ENCODE measurements at places on chromosomes 13 and 19.

GRCh38 chr19:49923055-49924003 lies 5.7 kb upstream of the ATF5 start:
- no peak for DNase-seq

DNA sequence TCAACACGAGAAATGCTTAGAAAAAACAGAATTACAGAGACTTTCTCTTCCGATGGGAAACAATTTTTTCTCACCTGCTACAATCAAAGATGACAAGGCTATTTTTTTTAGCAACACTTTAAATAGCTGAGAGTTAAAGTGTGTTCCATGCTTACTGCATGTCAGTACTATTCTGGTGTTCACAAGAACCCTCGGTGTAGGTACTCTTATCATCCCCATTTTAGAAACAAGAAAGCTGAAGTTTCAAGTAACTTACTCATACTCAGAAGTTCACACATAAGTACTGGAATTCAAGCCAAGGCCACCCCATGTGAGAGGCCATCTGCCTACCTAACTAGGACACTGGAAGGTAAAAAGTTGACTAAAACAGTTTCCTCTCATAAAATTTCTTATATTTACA lies 9.0 kb upstream of the TNFRSF19 start:
- DNase-seq: no peak

DNA sequence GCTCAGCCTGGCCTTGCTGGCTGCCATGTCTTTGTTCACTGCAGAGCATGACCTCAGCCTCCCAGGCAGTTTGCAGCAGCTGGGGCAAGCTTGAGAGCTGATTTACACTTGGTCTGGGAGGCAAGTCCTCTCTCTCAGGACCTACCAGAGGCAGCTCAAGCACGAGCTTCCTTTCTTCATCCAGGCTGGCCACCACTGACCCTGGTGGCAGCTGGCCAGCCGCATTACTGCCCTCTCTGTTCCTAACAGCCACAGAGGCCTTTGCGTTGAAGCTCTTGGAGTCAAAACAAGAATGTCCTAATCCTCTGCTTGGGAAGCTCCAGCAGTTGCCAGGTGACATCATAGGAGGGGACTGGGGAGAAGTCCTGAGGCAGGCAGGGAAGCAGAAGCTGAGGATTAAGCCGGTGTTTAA lies 85.7 kb downstream of the NUFIP1 start:
- no peak for DNase-seq

DNA sequence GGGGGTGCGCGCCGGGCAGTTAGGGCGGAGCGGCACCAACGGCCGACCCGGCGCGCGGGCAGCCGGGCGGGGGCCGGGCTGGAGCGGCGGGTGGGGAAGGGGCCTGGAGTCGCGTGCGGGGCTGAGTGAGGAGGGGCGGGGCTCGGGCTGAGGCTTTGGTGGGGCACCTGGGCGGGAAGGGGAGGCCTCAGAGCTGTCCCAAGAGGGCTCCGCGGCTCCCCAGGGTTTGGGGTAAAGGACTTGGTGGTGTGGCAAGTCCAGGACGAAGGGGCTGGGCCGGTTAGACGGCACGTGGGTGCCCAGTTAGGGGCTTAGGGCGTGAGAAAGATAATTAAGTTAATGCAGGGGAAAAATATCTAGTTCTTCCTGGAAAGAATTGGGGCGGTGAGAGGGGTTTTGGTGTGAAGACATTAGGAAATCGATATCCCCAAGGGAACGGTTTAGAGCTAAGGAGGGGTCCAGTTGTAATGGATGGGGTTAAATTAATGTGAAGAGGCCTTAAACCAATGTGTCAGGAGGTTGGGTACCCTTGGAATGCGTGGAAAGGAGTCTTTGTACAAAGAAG lies 496 bp downstream of the ZNF574 start:
- no peak for DNase-seq

DNA sequence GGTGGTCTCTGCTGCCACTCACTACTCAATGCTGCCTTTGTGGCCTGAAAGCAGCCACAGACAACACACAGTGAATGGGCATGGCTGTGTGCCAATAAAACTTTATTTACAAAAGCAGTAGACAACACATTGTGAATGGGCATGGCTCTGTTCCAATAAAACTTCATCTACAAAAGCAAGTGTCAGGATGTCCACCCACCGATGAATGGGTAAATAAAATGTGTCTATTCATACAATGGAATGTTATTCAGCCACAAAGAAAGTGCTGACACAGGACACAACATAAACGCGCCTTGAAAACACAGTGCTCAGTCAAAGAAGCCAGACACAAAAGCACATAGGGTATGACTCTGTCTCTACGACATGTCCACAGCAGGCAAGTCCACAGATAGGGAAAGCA lies 20.1 kb downstream of the ZSCAN5A start:
- DNase-seq: no peak

- DNase-seq: no peak
Measured at GRCh38 chr13:49760558-49760957, 31.9 kb downstream of the KPNA3 start.
